HAP-1 (cell line): ENCODE measurements at places on chromosomes 4 and X.

- DNase-seq = no peak
Measured at GRCh38 chr4:5188130-5188529, 136.8 kb downstream of the STK32B start.

DNA sequence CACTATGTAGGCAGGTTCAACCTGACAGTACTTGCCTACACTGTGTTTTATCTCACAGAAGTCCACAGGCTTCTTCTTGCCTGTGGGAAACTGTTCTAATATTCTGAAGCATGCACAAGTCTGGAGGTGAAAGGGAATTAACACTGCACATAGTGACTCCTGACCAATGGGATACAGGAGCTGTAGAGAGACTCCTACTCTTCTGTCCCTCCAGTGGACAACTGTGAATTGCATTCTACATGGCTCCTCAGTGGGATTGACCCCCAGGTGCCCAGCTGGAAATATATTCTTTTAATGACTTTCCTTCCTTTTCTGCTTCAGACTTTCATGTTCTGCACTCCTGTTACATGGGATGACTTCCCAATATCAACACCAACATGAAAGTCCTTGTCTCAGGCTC lies 8.2 kb upstream of the YIPF6 start:
- DNase-seq = peak; percentile 49

GRCh38 chr4:89212666-89213381 lies 94.8 kb downstream of the GPRIN3 start:
- no peak for DNase-seq

GRCh38 chrX:56233682-56234081 lies 1.5 kb downstream of the KLF8 start:
- no peak for DNase-seq

- DNase-seq = no peak
Measured at GRCh38 chr4:14096396-14096965, 469.0 kb upstream of the BOD1L1 start.

DNA sequence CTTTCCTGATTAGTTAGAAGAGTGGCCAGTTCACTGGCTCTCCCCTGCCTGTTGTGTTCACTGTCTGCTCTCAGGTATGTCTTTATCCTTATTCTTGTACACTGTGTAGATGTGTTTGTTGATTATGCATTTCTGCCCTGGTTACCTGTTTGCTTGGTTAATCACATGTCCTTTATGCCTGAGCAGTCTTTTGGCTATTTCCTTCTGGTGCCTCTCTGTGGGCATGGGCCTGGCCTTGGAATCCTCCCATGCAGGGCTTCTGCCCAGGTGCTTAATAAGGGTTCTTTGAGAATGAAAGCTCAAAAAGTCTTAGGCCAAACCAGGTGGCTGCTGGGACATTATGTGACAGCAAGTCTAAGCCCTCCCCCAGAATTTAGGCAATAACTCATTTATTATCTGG lies 26.5 kb downstream of the OTUD6A start:
- DNase-seq = no peak

- no peak for DNase-seq
Measured at GRCh38 chr4:16692046-16692445, 206.4 kb downstream of the LDB2 start.

GRCh38 chr4:118081434-118081833 lies 47.1 kb downstream of the NDST3 start:
- DNase-seq = no peak

- DNase-seq = no peak
Measured at GRCh38 chrX:46819136-46819535, 17.7 kb upstream of the RP2 start.

DNA sequence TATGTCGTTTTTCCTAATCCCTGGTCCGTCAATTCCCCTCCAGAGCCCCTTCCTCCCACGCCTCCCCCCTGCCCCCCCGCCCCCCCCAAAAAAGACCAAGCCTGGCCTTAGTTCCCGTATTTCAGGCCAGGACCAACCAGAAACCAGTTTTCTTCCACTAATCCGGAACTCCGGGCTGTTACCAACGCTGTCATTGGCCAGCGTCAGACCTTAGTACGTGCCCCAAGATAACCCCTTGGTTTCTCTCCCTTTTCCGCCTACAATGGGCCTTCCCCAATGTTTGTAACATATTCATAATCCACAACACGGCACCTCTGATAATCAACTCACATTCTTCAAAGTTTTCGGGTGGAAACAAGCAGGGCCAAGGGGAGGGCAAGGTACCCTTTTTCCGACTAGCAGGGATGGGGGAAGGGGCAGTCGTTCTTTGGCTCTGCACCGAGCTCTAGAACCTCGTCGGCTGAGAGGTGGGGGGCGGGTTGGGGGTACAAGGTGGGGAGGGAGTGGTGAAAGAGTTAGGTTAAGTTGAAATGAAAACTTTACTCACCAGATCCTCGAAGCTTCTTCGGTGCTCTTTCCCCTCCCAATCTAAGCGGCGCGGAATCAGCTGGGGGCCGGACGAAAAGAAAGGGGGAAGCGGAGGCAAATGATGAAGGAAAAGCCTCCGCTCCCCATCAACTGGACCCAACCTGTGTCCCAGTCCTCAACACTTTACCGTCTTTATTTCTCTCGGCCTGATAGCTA lies 1.5 kb downstream of the BRWD3 start:
- peak; percentile 77 for DNase-seq

DNA sequence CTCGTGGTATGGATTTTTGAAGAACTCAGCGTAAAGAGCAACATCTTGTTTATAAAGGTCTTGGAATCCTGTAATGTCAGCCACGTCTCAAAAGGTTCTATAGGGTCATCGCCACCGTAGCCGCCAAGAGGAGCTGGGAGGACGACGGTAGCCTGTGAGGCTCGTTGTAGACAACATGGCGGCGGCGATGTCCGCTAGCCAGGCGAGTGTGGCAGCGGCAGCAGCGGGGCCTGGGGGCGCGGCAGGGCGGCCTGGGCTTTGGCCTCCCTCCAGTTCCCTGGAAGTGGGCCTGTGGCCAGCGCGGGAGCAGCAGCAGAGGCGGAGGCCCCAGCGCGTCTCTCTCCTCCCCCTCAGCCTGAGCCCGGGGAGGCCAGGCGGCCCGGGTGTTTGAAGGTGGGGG lies 143.5 kb upstream of the PBDC1 start:
- no peak for DNase-seq

DNA sequence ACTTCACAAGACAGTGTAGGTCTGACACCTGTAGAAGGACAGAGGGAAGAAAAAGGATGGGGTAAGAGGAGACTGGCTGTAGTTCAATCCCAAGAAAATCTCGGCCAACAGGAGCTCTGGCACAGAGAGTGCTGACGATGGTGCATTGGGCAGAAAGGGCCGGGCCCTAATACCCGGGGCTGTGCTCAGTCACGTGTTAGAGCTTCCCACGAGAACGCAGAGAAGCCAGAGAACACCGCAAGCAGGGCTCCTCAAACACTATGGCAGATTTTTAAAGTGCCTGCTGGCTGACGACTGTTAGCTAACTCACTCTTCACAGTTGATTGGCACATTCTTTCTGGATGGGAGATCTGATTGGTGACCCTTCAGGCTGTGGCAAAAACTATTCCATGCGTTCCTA lies 35.5 kb downstream of the EREG start:
- no peak for DNase-seq

DNA sequence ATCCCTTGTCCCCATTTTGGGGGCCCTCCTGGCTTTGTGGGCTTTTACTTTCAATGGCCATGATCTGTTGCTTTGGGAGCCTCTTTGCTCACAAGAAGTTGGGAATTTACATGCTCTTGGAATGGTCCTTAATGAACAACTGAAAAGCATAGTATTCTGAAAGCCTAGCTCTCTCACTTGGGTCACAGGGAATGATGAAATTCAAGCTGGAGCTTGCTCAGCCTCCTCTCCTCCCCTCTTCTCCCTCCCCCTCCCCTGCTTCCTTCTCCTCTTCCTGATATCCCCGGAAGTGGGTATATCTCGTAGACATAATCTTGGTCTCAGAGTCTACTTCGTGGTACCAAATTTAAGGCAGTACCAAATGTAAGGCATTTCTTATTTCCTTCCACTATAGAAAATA lies 400.6 kb upstream of the NR3C2 start:
- DNase-seq = no peak

DNA sequence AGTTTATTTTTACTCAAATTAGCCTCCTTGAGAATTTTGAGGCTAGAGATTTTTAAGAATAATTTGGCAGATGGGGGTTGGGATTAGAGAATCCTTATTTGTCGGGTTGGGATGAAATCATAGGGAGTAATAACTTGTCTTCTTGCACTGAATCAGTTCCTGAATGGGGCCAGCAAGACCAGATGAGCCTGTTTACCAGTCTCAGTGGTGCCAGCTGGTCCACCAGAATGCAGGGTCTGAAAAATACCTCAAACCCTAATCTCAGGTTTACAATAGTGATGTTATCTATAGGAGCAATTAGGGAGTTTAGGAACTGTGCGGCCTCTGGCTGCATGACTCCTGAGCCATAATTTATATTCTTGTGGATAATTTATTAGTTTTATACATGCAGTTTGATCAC lies 705.9 kb upstream of the AGA start:
- DNase-seq = no peak

DNA sequence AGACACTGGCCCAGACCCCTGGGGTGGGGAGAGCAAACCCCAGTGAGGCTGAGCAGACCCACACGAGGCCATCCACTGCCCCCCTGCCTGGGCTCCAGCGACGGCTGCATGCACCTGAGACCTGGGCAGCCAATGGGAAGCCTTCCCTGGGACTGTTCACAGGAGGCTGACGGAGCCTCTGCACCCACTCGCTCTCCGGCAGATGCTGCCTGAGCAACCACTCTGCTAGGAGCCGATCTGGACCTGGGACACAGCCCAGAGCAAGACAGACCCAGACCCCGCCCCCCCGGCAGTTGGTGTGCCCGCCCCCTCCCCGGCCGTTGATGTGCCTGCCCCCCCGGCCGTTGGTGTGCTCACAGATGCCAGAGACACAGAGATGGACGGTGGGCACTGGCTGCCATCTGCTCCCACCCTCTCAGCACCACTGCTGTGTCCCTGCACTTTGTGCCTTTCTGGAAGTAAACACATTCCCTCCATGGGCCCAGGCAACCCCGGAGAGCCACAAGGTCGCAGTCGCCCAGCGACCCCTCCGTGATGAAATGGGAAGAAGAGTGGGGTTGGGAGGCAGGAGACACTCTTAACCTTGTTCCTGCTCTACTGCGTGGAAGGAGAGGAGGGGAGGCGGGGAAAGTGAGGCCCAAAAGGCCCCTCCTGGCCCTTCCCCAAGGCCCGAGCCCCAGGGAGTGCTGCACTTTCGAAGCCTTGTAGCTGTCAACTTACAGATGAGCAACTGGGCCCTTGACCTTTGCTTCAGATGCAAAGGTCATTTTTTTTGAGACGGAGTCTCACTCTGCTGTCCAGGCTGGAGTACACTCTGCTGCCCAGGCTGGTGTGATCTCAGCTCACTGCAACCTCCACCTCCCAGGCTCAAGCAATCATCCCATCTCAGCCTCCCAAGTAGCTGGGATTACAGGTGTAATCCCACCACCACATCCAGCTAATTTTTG lies 62.0 kb downstream of the ZFYVE28 start:
- DNase-seq = no peak

DNA sequence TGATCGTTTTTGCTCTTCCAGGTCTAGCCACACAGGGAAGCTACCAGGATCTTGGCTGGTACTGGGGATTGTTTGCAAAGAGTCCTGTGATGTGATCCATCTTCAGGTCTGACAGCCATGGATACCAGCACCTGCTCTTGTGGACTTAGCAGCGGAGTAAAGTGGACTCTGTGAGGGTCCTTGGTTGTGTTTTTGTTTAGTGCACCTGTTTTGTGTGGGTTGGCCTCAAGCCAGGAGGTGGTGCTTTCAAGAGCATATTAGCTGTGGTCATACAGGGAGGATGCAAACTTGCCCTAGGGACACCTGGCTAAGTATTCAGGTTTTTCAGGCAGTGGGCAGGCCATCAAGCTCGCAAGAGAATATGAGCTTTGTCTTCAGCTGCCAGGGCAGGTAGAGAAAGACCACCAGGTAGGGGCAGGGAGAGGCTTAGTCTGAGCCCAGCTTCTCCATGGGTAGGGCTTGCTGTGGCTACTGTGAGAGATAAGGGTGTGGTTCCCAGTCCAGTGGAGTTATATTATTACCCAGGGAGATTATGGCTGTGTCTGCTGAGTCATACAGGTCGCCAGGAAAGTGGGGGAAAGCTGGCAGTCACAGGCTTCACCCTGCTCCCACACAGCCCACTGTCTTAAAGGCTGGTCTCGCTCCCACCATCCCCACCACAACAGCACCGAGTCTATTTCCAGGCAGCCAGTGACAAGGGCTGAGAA lies 293.7 kb downstream of the PCDH18 start:
- no peak for DNase-seq

GRCh38 chr4:43360296-43360695 lies 467.8 kb downstream of the GRXCR1 start:
- DNase-seq = no peak

DNA sequence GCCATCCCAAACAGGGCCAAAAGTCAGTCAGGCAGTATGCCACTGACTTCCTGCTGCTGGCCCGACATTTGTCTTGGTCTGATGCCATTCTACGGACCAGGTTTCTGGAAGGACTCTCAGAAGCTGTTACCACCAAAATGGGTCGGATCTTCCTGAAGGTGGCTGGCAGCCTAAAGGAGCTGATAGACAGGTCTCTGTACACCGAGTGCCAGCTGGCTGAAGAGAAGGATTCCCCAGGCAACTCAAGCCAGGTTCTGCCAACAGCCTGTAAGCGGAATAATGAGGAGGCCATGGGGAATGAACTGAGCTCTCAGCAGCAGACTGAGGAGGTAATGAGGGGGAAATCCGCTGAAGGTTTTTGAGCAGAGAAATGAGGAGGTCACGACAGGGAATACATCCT lies 95.7 kb downstream of the RTL9 start:
- no peak for DNase-seq

DNA sequence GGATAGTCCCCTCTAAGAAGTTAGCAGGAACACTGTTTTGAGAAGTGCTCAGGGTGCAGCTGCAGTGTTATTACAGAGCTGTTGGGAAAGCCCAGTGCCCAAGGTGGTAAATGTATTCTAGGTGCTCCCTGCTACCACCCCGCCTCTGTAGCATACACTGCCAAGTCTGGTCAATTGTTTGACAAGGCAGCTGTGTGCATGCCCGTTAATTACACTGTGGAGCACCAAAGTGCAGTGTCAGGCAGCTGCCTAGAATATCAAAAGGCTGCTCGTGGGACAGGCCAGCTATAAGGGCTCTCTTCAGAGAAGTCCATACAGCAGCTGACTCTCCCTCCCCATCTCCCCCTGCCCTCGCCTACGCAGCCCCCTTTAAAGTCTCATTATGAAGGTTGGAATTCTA lies 99.9 kb upstream of the KLHL13 start:
- no peak for DNase-seq

- no peak for DNase-seq
Measured at GRCh38 chr4:16641971-16642370, 256.5 kb downstream of the LDB2 start.

DNA sequence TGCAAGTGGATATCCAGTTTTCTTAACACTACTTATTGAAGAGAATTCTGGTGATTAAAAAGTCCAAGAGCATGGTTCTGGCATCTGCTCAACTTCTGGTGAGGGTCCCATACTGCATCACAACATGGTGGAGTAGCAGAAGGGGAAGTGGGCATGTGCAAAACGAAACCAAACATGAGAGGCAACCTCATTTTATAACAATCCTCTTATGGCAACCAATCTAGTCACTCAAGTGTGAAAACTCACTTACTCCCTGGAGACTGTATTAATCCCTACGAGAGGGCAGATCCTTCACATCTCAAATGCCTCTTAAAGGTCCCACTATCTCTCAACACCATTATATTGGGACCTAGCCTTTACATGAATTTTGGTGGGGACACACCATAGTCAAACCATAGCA lies 55.4 kb upstream of the TRO start:
- no peak for DNase-seq
